ENCODE measurements at places on chromosomes 7 and 10. TPM values are rescaled to one million over a fixed set of nuclear protein-coding genes. Genes with fewer than 3 reads are reported as not detected.

BMPR1A gene
- total RNA-seq: 37.3 TPM

CUZD1 gene
- total RNA-seq: 0.17 TPM

OR2A12 gene
- not detected for total RNA-seq

ACBD7 gene
- not detected for total RNA-seq

ZMIZ2 gene
- 52.8 TPM for total RNA-seq

NEBL gene
- 728 TPM for total RNA-seq

PPP2R2D gene
- 26.8 TPM for total RNA-seq

DNA sequence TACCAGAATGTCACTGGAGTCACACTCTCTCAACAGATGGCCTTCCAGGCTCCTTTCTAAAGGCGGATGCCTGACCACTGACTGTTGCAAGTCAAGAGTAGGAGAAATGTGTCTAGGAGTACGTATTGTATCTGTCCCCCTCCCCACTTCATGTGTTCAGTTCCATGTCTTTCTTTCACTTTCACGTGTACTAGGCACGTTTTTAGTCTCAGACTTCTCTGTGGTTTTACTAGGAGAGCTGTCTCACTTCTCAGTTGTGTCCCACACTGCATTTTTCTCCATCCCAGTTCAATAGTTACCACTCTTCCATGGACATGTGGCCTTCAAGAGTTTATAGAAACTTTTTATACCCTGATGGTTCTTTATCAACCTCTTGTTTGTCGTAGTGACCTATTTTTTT is 893.0 kb downstream of the NRG3 start:
- no peak overlapping the region for H3K27ac ChIP-seq
- no peaks in the 10 kb centered on the region for H3K27me3 ChIP-seq
- no peaks in the 10 kb centered on the region for H3K36me3 ChIP-seq
- H3K4me3 ChIP-seq: no peak overlapping the region

DNA sequence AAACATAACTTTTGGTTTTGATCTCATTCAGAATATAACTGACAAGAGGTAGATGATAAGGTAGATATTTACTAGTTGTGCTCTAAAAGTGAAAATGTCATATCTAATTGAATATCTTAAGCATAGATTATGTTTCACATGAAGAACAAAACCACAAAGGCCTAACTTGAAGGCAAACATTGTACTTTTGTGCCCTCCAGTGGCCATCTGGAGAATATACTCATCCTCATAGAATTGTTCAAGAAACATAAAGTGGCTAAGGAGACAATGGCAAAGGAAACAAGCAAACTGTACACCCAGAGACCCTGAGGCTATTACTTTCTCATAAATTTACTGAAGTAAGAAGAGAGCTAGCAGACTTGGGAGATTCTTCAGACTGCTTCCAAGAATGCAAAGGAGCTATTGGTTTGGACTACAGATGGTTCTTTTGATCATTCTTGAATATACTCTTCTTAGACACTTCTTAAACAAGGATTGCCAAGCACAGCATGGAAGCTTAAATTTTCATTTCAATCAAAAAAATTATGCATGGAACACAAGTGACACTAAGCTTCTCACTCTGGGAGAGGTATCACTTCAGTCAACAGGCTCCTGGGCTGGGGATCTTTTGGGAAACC is 98.2 kb upstream of the DKK1 start:
- no peak for DNase-seq
- no peaks in the 10 kb centered on the region for H3K27me3 ChIP-seq
- no peak overlapping the region for H3K4me3 ChIP-seq
- H3K4me1 ChIP-seq: peaks cover 10% of the 10 kb centered on the region

- no peaks in the 10 kb centered on the region for H3K4me1 ChIP-seq
- H3K27ac ChIP-seq: no peak overlapping the region
- H3K36me3 ChIP-seq: no peaks in the 10 kb centered on the region
Measured at GRCh38 chr7:5661942-5662341, 119.5 kb downstream of the RNF216 start.

DNA sequence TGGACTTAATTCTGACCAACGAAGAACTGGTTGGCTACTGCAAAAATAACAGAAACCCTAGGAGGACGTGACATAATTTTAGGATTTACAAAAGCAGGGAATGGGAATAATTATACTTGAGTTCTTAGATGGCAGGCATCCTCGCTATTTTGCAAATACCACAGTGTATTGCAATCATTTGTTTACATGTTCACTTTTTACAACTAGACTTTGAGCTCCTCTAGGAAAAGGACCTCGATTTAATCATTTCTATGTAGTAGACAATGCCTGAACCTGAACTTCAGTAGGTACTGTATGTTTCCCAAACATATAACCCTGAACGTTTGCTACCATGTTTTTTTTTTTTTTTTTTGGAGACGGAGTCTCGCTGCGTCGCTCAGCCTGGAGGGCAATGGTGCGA is 137.7 kb downstream of the CNOT4 start:
- DNase-seq: no peak
- no peaks in the 10 kb centered on the region for H3K36me3 ChIP-seq
- no peak overlapping the region for H3K27ac ChIP-seq
- no peak overlapping the region for H3K4me3 ChIP-seq
- H3K27me3 ChIP-seq: no peaks in the 10 kb centered on the region

GRCh38 chr10:115001506-115002381 is 63.7 kb downstream of the TRUB1 start:
- H3K27me3 ChIP-seq: no peaks in the 10 kb centered on the region
- peak overlapping the region; percentile 21 for H3K4me3 ChIP-seq
- H3K27ac ChIP-seq: no peak overlapping the region
- no peaks in the 10 kb centered on the region for H3K36me3 ChIP-seq
- no peak for DNase-seq

- no peaks in the 10 kb centered on the region for H3K4me1 ChIP-seq
- H3K27me3 ChIP-seq: no peaks in the 10 kb centered on the region
- no peaks in the 10 kb centered on the region for H3K36me3 ChIP-seq
- no peak for DNase-seq
Measured at GRCh38 chr10:11898372-11899066, 75.4 kb downstream of the PROSER2 start.

DNA sequence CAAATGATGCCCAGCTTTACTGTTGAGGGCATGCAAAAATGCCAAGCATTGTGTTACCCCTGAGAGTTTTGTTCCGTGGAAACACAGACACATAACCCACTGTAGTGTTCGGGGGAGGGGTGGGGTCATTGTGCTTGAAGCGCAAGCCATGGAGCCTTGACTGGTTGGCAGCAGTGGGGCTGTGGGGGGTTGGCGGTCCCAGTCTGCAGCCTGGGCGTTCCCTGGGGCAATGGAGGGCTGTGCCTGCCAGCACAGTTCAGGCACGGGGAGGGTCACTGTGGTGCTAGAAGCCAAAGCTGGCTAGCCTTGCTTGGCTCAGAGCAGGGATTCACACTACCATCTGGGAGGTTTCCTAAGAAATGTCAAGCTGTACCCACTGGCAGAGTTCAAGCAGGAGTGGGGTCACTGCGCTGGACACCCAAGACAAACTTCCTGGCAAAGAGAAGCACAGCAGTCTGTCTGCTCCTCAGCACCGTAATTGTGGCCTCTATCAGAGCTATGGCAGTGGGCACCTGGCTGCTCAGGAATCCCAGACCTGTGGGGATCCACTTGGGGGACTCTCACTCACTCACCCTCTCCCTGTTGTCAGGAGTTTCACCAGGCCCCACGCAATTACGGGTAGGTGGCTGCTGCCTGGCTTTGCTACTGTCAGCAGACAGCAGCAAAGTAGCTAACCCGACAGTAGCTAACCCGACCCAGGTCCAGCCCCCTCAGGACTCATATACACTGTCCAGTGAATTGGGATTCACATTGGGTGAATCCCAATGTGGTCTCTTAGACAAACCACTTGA is 292.4 kb downstream of the ZWINT start:
- no peaks in the 10 kb centered on the region for H3K27me3 ChIP-seq
- no peaks in the 10 kb centered on the region for H3K36me3 ChIP-seq
- no peak overlapping the region for H3K4me3 ChIP-seq

DNA sequence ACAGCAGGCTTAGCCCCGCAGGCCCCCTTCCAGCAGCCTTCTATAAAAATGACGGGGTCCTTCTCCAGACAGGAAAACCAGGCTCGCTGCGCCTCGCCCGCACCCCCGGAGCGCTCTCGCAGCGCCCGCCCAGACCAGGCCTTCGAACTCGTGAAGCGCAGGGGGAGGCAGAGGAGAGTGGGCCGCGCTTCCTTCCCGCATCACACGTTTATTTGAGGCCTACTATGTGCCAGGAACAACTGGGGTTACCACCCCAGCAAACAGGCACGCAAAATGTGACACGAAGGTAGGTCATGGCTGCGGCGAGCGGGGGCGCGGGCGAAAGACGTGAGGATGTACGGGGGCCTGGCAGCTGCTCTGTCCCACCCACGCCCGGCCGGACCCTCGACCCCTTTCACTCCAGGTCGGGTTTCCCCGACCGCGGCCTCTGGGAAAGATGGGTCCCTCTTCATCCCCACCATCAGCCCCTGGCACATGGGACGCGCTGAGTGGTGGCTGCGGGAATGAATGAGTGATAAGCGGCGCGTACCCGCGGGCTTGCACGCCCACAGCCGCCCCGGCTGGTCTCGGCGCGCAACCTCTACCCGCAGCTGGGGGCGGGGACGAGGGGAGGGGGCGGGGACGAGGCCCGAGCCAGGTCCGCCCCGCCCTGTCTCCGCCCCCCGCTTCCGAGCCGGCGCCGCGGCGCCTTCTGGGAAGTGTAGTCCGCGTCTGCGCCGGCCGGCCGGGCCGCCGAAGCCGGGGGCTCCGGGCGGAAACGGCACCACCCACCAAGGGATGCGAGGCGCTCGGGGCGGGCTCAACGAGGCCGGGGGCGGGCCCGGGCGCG is 59.1 kb downstream of the ZNF467 start:
- H3K27me3 ChIP-seq: no peaks in the 10 kb centered on the region
- H3K27ac ChIP-seq: peak overlapping the region; percentile 67
- peak overlapping the region; percentile 75 for H3K4me3 ChIP-seq
- H3K36me3 ChIP-seq: no peaks in the 10 kb centered on the region
- peaks cover 38% of the 10 kb centered on the region for H3K4me1 ChIP-seq

GRCh38 chr7:84017651-84018050 is 176.9 kb downstream of the SEMA3A start:
- no peaks in the 10 kb centered on the region for H3K27me3 ChIP-seq
- DNase-seq: no peak
- no peaks in the 10 kb centered on the region for H3K36me3 ChIP-seq
- H3K4me3 ChIP-seq: no peak overlapping the region

DNA sequence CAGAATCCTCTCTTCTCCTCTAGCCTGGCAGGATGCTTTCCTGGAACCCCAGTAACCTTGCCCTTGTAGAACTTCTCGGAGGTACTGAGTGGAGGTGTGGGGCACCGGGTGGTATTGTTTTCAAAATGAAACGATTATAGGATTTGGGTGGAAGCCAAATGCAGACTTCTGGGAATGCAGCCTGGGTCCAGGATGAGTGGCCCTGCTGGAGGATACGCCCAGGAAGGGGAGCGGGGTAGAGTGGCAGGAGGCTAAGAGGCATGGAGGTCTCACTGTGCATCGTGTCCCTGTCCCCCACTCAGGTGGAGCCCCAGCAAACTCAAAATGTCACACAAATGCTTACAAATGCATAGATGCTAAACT is 109.1 kb upstream of the PPIF start:
- no peak overlapping the region for H3K4me3 ChIP-seq
- peaks cover 1% of the 10 kb centered on the region for H3K36me3 ChIP-seq
- DNase-seq: no peak
- H3K4me1 ChIP-seq: peaks cover 92% of the 10 kb centered on the region

GRCh38 chr7:39372383-39372782 is 193.8 kb upstream of the YAE1 start:
- no peak overlapping the region for H3K27ac ChIP-seq
- H3K4me3 ChIP-seq: no peak overlapping the region
- DNase-seq: no peak

- DNase-seq: no peak
- H3K27me3 ChIP-seq: peaks cover 4% of the 10 kb centered on the region
- H3K27ac ChIP-seq: no peak overlapping the region
- no peaks in the 10 kb centered on the region for H3K36me3 ChIP-seq
- H3K4me3 ChIP-seq: no peak overlapping the region
- no peaks in the 10 kb centered on the region for H3K4me1 ChIP-seq
Measured at GRCh38 chr7:147952918-147953317, 637.6 kb upstream of the C7orf33 start.

DNA sequence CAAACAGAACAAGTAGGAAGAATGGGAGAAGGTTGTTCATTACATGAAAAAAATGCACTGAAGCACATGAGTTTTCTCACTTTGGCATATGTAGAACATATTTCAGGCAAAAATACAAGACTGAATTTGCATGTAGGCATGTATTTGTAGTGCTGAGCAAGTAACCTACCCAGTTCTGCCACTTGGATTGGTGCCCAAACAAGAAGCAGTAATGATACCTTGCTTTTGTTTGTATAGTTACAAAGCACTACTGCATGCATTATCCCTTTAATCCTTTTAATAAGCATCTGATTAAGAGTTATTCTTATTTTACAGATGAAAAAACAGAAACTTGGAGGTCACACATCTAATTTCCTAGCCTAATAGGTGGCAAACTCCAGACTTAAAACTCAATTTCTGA is 23.1 kb upstream of the CTTNBP2 start:
- H3K27me3 ChIP-seq: peaks cover 4% of the 10 kb centered on the region
- H3K27ac ChIP-seq: no peak overlapping the region
- no peaks in the 10 kb centered on the region for H3K4me1 ChIP-seq
- DNase-seq: no peak
- H3K4me3 ChIP-seq: no peak overlapping the region
- H3K36me3 ChIP-seq: no peaks in the 10 kb centered on the region

- no peak overlapping the region for H3K4me3 ChIP-seq
- H3K27ac ChIP-seq: no peak overlapping the region
- no peaks in the 10 kb centered on the region for H3K4me1 ChIP-seq
- no peaks in the 10 kb centered on the region for H3K36me3 ChIP-seq
Measured at GRCh38 chr7:127815631-127816145, 163.7 kb downstream of the SND1 start.

GRCh38 chr7:44059219-44060090 is 5.9 kb downstream of the PGAM2 start:
- peaks cover 49% of the 10 kb centered on the region for H3K4me1 ChIP-seq
- H3K4me3 ChIP-seq: no peak overlapping the region
- DNase-seq: peak; percentile 13

- peaks cover 14% of the 10 kb centered on the region for H3K36me3 ChIP-seq
- peaks cover 100% of the 10 kb centered on the region for H3K4me1 ChIP-seq
- peak; percentile 5 for DNase-seq
- no peaks in the 10 kb centered on the region for H3K27me3 ChIP-seq
- H3K27ac ChIP-seq: peak overlapping the region; percentile 37
Measured at GRCh38 chr10:104307576-104308438, 30.5 kb downstream of the ITPRIP start.

DNA sequence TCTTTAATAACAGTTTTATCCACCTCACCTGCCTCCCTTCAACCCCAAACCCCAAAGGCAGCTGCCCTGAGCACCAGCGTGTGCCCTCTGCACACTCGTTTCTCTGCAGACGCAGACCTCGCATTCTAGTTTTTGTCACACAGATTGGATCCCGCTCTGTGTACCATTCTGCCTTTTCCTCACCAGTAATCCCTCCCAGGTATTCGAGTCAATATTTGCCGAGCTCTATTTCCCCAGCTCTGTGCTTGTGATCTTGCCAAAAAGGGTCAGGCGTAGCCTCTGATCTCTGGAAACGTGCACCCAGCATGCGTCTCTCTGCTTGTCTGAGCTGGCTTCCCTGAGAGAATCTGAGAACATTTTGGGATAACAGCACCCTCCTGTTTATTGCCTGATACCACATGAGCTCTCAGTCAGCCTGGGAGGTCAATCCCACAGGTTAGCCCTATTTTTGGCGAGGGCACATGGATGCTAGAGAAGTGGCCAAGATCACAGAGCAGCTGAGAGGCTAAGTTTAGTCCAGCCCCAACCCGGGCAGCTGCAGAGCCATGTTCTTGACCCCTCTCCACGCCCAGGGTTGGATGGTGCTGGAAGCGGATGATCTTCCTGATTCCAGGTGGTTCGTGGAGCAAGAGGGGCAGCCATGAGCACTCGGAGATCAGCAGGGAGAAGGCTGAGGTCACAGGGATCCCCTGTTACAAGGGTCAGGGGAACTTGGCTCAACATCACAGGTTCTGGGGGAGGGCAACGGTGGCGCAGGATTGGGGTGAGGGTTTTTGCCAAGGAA is 29.1 kb downstream of the FOXL3 start:
- H3K27ac ChIP-seq: no peak overlapping the region
- H3K27me3 ChIP-seq: peaks cover 20% of the 10 kb centered on the region
- DNase-seq: no peak
- H3K4me1 ChIP-seq: peaks cover 5% of the 10 kb centered on the region
